ENCODE measurements at places on chromosomes 3 and 15.

GRCh38 chr15:73915082-73915481 lies 11.2 kb upstream of the LOXL1 start:
- no peak for DNase-seq

- DNase-seq, result no peak
These were observed 84.8 kb downstream of the LSM3 start for GRCh38 chr3:14263317-14264005.

- DNase-seq, result no peak
These were observed at the start of gene SHISA5 for GRCh38 chr3:48504051-48504946. SHISA5 (minus strand) TSS chr3:48504174; CDS start chr3:48504094, 80 bp downstream.

GRCh38 chr3:173819368-173819767 lies 421.8 kb downstream of the NLGN1 start:
- DNase-seq, result no peak

- DNase-seq, result no peak
These were observed 50.1 kb downstream of the UMPS start for GRCh38 chr3:124780356-124780755.

DNA sequence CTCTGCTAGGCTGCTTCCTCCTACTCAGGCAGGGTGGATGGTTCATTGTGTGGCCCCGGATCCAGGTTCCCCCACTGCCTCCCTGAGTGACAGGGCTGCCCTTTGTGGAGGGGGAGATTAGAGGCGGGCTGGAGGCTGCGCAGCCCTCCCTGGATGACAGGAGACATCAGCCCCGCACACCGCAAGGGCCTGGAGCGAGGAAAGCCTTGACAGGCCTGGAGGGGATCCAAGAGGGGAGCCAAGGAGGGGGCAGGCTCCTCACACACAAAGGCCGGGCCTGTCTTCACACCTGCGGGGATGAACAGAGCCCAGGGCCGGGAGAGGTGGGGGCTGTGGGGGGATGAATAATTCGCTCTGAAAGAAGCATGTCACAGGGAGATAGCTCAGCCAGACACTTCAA lies 72.9 kb downstream of the RPN1 start:
- no peak for DNase-seq

- peak; percentile 77 for DNase-seq
These were observed 160.2 kb downstream of the FOXP1 start for GRCh38 chr3:71423151-71423906.

DNA sequence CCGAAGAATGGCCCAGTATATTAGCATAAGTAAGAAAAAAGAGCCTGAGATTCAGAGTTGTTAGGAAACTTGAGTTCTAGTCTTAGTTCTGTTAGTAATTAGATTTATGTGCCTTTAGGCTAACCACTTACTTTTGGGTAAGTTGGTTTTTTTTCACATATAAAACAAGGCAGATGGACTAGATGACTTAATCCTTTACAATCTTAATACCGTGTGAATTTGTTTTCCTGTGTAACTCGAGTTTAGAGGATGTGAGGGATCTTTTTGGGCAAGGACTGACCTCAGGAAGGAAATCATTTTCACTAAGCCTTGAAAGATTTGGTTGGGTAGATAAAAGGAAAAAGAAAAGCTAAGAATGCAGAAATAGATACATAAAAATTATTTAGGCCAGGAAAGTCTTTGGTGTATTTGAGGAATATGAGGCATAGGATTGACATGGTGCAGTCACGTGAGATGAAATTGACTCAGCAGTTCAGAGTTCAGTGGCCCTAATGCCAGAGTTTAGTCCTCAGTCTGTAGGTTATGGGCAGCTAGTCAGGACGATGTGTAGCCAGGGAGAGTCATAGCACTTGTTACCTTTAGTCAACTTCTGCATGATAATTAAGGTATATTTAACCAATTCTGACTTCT lies 34.6 kb downstream of the PAK2 start:
- DNase-seq, result no peak

- no peak for DNase-seq
These were observed 65.8 kb downstream of the SMARCC1 start for GRCh38 chr3:47715928-47716327.

- DNase-seq, result no peak
These were observed 18.7 kb downstream of the ZNF80 start for GRCh38 chr3:114218578-114219185.

GRCh38 chr3:55405436-55405835 lies 81.7 kb downstream of the WNT5A start:
- no peak for DNase-seq

Data from NCI-H187 (cell line).